ENCODE measurements at places on chromosomes 5 and 9. TPM values are rescaled to one million over a fixed set of nuclear protein-coding genes. Genes with fewer than 3 reads are reported as not detected.

DNA sequence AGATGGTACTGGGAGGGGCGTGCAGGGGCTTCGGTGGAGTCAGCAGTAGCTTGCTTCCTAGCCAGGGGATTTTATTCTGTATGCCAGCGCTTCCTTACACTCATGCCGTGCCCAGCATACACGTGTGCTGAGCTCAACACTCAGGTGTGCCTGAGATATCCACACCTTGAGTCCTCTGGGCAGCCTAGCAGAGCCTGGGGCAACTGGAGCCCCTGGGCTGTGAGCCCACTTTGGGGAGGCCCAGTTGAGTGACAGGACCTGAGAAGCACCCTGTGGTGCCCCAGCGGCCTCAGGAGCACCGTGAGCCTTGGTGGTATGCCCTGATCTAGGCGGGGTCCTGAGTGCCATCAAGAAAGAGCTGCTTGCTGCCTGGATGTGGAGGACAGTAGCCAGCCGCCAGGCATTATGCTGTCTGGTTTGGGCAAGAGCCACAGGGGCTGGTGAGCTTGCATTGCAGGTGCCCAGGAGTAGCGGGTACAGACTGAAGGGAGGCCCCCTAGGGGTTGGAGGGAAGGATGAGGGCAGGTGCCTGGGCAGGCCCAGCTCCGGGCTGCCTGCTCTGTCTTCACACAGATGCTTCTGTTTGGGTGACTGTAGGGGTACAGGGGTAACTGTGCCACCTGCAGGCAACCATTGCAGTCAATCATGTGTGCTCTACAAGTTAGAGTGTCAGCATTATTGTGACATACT is 42.9 kb downstream of the BNIP1 start:
- no peak for DNase-seq

- DNase-seq, result no peak
Measured at GRCh38 chr5:41790038-41790776, 80.0 kb downstream of the OXCT1 start.

- DNase-seq, result no peak
Measured at GRCh38 chr5:67206461-67206860, 9.9 kb upstream of the CD180 start.

GRCh38 chr5:127885176-127885575 is 182.0 kb downstream of the CCDC192 start:
- DNase-seq, result no peak

- DNase-seq, result no peak
Measured at GRCh38 chr5:171570244-171570825, 150.9 kb downstream of the FGF18 start.

- DNase-seq, result no peak
Measured at GRCh38 chr5:132877938-132878337, 4.5 kb downstream of the LEAP2 start.

MARCOL gene
- total RNA-seq, result not detected
